ENCODE measurements at places on chromosomes 12 and 14.

- DNase-seq: no peak
These were observed 114.3 kb downstream of the BCL11B start for GRCh38 chr14:99157676-99158075.

DNA sequence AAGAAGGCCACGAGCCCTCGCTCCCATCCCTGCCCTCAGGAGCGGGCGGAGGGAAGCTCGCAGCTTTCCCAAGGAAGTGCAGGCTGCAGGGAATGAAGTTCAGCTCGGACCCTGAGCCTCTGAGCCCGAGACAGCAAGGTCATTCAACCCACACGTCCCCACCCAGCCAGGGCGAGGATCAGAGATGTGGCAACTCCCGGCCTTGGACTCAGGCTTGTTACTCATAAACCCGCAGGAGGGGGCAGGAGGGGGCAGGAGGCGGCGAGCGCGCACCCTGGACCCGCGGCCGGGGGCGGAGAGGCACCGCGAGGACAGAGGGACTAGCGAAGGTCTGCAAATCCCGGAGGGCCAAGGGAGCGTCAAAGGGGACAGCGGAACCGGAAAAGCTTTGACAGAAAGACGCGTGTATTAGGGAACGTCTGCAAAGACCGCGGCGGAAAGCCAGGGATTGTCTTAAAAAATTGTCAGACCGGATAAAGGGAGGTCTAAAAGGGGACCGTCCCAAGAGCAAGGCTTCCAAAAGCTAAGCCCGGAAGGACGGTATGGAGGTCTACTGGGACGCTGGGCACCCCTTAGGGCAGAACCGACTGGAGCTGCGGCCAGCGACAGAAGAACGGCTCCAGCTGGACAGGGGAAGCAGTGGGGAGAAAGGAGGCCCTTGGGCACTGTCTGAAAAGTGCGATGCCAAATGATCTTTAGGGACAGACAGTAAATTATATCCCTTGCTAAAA, 611 bp upstream of the DCAF11 start:
- no peak for DNase-seq

DNA sequence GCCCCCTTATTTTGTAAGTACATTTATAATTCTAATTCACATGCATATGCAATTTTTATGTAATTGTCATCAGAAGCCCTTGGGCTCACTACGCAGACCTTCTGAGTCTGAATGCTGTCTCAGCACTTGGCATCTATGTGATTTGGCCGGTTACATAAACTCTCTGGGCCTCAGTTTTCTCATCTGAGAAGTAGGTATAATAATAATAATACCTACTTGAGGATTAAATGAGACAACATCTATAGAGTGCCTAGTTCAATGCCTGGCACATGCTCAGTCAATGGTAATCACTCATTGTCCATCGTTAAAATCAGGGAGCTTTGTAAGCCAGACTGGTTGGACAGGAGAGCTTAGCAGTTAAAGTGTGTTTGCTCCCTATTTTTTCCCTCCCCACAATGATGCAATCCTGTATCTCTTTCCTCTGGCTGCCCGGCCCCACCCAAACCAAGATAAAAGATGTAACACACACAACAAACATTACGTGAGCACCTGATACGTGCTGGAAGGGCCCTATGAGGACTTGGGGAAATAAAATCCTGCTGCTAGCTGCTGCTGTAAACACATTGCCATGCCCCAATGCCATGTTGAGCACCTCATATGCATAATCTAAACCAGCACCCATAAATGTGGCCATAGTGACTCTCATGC, 235.0 kb downstream of the CRADD start:
- no peak for DNase-seq

- DNase-seq: no peak
These were observed 53.3 kb upstream of the IGF1 start for GRCh38 chr12:102533483-102534215.

DNA sequence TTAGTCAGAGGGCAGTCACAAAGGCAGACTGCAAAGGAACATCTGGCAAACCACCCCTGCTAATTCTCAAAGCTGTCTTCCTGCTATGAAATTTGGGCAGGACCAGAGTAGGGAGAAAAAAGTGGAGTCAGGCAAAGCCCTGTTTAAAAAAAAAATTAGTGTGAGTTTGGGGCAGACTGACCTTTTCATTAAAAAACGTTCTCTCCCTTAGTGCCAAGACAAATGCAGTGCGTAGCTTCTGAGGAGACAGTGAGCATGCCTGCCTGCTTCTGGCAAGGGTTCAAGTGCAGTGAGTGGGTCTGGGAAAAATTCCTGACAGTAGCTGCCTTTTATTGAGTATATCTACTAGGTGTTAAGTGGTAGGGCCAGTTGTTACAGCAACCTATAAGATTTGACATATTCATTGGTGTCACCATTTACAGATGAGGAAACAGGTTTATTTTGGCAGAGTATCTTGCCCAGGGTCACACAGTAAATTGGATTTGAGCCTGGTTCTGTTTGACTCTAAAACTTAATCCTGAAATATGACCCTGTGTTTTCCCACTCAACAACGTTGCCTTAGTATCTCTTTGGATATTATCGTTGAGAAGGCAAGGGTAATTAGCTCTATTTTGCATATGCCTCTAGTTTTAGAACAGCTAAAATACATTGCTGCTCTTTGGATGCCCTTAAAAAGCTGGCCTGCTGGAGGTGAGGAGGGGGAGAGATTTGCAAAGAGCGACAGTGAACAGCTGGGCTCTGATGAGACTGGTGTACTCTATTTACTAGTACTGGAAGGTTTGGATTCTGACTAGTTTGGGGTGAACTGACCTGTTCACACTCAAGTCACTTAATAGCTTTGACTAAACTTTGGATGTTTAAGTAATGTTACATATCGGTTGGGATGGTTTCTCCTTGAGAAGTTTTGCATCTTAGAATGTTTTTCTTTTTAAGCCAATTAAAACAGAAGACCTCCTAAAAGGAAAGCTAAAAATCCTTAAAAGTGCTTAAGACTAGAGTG, 72.8 kb downstream of the PAPOLA start:
- DNase-seq: no peak

GRCh38 chr14:36450550-36450949, 69.5 kb downstream of the NKX2-1 start:
- no peak for DNase-seq

DNA sequence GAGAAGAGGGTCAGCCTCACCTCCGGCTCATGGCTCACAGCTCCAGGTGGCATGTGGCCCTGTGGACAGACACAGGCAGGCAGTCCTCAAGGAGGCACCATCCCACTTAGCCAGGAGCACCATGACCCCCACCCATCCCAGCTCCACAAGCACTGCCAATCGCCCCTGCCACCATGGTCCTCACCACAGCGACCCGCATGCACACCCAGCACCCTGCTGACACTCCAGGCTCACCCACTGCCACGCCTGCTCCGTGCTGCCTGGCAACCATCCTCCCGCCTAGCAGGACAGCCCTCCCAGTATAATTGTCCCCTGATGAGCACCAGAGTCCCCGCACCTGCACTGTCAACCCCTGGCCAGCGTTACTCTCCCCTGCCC, 50.9 kb downstream of the TRPV4 start:
- no peak for DNase-seq

GRCh38 chr14:66351310-66351709, 134.9 kb upstream of the CCDC196 start:
- DNase-seq: no peak

DNA sequence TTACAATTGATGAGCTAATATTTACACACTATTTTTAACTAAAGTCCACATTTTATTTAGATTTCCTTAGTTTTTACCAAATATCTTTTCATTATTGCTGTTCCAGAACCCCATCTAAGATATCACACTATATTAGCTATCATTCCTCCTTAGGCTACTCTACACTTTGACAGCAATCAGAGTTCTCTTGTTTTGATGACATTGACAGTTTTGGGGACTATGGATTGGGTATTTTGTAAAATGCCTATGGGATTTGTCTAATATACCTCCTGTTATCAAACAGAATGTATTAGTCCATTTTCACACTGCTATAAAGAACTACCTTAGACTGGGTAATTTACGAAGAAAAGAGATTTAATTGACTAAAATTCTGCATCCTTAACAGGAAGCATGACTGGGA, 489.1 kb downstream of the FOXG1 start:
- no peak for DNase-seq

DNA sequence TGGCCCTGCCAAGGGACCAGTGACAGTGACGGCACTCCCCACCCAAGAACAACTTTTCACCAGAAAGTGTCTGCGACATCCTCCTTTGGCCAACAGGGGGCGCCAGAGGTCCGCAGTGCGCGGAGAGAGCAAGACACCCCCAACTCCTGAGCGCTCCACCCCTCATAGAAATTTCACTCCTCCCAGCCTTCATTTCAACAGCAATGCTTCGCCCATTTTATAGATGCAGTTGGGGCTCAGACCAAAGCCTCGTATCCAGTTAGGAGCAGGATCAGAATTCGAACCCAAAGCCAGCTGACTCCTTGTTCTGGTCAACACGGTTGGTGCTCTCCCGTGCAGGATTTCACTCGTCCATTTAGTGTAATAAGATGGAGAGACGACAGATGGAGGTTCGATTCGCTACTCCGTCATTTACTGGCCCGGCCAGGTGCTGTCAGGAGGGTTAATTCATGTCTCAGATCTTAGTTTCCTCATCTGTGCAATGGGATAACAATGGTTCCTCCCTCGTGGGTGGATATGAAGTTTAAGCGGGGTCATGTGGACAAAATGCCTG, 2.4 kb upstream of the POP5 start:
- DNase-seq: peak; percentile 50

DNA sequence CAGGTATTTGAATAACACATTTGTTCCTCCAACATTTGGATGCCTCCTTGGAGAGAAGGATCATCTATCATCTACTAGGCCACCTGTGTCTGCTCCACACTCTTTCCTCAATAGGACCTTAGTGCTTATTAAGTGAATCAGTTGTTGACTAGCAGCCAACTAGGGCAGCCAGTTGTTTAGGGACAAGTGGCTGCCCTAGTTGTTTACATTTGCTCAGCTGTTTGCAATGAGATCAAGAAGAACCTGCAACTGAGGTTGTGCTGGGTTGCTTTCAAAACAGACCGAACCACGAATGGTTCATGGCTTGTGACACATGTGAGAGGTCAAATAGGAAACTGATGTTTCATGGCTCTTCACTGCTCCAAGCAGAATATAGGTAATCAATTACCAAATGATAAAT, 53.8 kb downstream of the TMCC3 start:
- DNase-seq: no peak

- DNase-seq: no peak
These were observed 62.1 kb downstream of the ARF6 start for GRCh38 chr14:49955024-49955423.

DNA sequence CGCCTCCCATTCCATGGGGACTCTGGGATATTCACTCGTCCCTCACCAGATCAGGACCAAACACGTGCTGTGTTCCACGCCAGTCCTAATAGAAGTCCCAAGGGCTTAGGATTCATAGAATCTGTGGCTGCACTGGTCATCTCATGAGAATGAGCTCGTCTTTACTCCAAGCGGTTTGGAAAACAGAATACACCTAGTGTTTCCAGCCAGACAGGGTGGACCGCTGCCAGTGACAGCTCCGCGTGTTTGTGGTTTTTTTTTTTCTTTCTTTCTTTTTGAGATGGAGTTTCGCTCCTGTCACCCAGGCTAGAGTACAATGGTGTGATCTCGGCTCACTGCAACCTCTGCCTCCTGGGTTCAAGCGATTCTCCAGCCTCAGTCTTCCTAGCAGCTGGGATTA, 75.1 kb downstream of the GLT1D1 start:
- DNase-seq: no peak

DNA sequence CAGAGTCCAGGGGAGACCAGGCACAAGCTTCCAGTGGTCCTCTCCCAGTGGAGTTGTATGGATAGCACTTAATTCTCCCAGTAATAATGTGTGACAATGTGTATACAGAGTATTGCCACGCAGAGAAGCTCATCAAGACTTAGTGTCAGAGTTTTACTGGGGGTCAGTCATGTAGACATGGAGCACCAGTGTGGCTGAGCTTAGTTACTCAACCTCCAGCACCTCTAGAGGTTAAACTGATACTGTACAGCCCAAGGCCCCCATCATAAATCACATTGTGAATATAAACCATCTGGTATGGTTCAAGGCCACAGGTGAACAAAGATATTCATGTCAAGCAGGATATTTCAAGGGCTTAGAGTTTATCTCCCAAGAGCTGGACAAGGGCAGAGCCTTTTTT, 378.1 kb upstream of the TMPO start:
- DNase-seq: no peak

- DNase-seq: no peak
These were observed 19.7 kb downstream of the AGAP2 start for GRCh38 chr12:57718641-57719528.

GRCh38 chr12:54371328-54372112, 7.2 kb upstream of the GPR84 start:
- no peak for DNase-seq

GRCh38 chr12:68972595-68972994, 39.6 kb upstream of the CPM start:
- no peak for DNase-seq

DNA sequence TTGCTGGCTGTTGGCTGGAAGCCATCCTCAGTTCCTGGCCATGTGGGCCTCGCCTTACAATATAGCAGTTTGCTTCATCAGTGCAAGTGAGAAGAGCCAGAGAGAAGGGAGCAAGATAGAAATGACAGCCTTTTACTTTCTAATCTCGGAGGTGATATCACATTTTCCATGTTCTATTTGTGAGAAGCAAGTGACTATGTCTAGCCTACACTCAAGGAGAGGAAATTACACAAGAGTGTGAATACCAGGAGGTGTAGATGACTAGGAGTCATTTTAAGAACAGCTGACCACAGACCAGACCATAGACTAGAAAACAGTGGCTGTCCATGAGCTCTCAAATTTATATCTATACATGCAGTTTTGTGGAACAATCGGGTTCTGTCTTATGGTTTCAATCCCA, 163.0 kb upstream of the NRXN3 start:
- no peak for DNase-seq

DNA sequence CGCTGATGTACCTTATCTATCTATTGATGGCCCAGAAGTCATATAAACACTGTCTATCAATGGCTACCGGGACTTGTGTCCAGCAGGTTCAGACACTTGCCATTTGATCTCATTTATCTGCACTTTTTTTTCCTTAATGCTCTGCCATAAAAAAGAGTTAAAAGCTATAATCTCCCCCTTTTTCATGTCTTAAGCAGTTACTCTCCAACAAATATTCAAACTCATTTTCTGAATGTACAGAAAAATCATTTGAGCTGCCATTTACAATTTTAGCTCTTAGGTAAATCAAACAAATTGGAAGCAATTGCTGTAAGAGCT, 101.4 kb downstream of the SLC8A3 start:
- no peak for DNase-seq

DNA sequence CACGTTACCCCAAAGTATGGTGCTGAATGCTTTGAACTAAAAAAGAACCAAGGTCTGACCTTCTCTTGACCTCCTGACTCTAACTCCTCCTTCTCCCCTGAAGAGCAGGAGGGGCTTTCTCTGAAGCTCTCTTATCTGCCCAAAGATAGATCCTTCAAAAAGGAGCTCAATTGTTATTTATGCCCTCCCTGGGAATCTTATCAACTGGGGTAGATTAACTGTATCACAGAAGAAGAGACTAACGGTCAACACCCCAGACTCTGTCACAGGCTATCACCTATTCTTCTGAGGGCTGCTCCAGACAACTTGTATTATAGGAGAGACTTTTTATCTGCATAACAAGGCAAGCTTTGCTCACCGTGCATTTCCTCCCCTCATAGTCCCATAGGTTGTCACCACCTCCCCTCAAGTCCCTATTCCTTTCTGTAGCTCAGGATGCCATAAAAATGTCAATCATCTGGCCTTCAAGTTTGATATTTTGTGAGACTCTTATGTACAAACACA, 86.6 kb downstream of the PAPLN start:
- DNase-seq: no peak

Data from GM18507 (cell line).